ENCODE measurements at places on chromosomes 4 and X.
A peak's percentile ranks its signal among the peaks of the same experiment; 100 is the strongest.

DNA sequence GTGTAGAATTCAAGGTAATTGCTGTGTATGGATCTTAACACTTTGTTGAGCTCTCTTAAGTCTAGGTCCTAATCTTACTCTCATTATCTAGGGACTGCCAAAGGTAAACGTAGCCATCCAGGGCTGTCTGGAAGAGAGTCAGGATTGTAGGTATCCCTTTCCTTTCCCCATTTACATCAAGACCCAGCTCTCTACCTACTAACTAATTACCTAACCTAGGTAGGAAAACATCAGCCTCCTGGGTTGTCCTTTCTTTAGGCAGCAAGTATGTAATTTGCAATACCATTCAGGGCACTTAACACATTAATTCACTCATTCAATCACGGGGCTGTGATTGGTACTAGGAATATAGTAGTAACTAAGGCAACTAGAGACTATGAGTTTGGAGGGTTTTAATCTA, 15.2 kb upstream of the CPEB2 start:
- no peak for DNase-seq

DNA sequence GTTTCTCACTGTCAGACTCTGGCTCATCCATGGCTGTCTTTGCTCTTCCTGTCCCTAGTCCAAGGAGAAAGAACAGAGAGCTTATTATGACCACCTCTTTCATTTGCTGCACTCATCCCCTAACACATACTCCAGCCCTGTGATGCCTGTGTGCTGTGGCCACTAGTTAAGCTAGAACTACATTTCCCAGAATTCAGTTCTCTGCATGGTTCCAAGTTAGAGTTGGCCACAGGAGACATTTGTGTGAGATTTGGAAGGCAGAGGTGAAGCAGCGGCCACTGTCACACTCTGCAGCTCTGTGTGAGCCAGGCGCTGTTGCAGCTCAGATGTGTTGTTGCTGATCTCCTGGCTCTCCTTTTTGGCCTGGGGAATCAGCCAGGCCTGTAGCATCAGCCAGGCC, 188.2 kb upstream of the ATP6AP2 start:
- no peak for DNase-seq

DNA sequence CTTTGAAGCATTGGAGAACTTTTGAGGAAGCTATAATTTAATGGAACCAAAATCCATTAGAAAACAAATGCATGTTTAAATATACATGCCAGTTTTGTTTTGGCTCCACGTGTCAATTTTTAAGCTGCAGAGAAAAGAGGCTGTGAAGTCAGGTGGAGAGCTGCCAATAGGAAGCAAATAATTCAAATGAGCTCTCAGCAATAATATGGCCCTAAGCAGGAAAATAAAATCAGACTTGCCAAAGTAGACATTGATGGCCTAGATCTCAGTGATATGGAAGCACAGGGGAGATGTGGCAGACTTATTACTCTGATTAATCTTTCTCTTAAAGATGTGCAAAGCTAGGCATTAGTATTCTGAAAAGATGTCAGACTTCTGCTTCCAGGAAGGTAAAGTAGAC, 769.8 kb upstream of the NDST4 start:
- DNase-seq, result no peak

- no peak for DNase-seq
These were observed 56.2 kb upstream of the CCDC160 start for GRCh38 chrX:134180601-134181274.

- peak; percentile 65 for DNase-seq
These were observed 59.2 kb downstream of the SLC7A11 start for GRCh38 chr4:138182838-138183426.

GRCh38 chrX:109533631-109534030, 3.0 kb upstream of the NXT2 start:
- no peak for DNase-seq

- no peak for DNase-seq
These were observed 124.2 kb downstream of the ARHGAP6 start for GRCh38 chrX:11541510-11541909.

GRCh38 chr4:85701861-85702321, 226.9 kb downstream of the ARHGAP24 start:
- no peak for DNase-seq

- no peak for DNase-seq
These were observed 138.0 kb downstream of the RBMX2 start for GRCh38 chrX:130539721-130540321.

- DNase-seq, result no peak
These were observed 27.5 kb upstream of the DOCK11 start for GRCh38 chrX:118468122-118468521.

- DNase-seq, result no peak
These were observed 31.6 kb downstream of the ETDC start for GRCh38 chrX:135340831-135341230.

DNA sequence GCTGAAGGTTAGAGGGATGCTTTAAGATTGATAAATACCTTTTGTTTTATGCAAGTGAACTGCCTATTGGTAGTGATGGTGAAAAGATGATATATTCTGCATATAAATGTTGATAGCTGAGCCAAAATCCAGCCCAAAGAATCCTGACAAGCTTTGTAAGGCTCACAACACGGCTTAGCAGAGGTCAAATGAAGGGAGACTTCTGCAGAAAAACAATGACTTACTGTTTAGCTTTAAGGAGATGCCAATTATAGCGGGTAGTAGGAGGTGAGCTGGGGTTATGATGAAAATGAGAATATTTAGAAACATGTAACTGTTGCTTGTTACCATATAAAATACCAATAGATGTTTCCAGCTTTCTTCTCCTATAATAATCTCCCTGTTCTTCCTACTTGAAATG, 97.1 kb downstream of the AFF1 start:
- DNase-seq, result no peak

DNA sequence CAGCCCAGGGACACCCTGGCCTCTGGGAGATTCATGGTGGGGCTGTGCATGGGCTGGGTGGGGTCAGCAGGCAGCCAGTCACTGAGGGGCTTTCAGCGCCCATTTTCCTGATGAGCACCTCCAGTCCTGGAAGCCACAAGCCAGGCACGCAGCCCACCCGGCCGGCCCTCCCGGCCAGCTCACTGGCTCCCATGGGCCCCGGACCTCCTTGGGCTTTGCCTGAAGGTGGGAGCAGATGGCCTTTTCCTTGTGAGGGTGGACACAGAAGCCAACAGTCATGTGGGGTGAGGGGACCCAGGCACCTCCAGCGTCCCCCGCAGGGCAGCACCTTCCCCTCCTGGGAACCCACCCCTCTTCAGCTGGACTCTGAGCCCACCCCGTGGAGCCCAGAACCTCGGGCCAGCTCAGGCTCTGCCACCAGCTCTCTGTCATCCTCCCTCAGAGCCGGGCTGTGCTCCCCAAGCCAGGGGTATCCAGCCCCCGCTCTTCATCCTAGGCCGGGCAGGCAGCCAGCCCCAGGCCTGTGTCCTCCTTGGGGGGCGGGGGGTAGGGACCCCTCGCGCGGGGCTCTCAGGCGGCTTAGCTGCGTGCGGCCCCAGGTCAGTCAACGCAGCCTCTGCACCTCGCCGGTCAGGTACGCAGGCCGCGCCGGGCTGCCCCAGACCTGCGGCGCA, 798 bp upstream of the FGFR3 start:
- no peak for DNase-seq

- no peak for DNase-seq
These were observed 22.4 kb upstream of the HPSE start for GRCh38 chr4:83356899-83357661.

GRCh38 chr4:26151615-26152014, 169.2 kb upstream of the RBPJ start:
- DNase-seq, result no peak

GRCh38 chrX:13258052-13258444, 61.8 kb downstream of the ATXN3L start:
- DNase-seq, result no peak

DNA sequence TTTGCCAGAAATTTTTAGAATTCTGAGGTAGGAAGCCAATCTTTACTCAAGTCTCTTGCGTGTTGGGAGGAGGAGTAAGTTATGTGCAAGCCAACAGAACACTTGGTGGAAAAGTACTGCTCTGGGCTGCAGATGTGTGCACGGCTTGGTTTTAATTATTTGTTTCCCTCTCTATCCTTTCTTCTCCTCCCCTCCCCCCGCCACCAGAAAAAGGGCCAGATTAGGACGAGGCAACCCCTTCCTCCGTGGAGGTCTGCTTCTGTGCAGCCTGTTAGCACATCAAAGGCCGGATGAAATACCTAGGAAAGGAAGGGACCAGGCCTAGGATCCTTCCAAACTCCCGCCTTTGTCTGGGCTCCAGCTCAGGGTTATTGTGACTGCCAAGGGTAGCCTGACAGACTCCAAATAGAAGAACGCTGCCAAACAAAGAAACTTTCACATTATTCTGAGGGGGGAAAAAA, 1.0 kb upstream of the PGRMC1 start:
- DNase-seq, result no peak

GRCh38 chr4:1856943-1857699, 1.2 kb upstream of the LETM1 start:
- no peak for DNase-seq

- peak; percentile 56 for DNase-seq
These were observed 11.4 kb upstream of the TADA2B start for GRCh38 chr4:7031558-7032449.

DNA sequence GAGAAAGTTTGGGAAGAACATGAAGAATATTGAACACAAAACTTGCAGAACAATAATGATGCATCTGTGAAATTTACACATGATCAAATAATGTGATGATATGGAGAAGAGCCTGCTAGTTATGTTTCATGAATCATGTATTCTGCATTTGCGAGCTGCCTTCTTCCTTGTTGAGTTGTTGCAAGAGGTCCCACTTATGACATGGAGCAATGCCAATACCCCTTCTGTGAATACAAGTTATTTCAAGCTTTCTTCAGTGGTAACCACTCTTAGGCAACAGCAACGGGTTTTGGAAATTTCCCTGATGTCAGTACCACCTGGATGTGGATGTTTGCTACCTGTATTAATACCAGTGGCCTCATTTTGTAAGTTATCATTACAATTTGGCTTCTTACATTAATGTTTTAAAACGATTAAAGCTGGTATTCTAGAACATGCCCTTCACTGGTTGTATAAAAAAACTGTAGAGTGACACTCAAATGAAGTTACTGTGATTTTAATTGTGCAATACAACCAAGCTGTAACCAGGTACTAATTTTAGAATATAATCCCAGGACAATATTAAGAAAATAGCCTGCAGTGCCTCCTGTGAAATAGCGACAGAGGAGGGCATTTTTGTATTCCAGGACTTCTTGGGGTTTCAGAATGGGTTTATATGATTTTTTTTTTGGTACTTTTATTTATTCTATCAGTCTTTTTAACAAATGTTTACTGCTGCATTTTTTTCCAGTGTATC, 25.3 kb downstream of the IQCM start:
- no peak for DNase-seq

- DNase-seq, result no peak
These were observed 55.6 kb upstream of the EXOC1L start for GRCh38 chr4:55763996-55764395.

GRCh38 chr4:89222170-89222569, 85.4 kb downstream of the GPRIN3 start:
- no peak for DNase-seq

DNA sequence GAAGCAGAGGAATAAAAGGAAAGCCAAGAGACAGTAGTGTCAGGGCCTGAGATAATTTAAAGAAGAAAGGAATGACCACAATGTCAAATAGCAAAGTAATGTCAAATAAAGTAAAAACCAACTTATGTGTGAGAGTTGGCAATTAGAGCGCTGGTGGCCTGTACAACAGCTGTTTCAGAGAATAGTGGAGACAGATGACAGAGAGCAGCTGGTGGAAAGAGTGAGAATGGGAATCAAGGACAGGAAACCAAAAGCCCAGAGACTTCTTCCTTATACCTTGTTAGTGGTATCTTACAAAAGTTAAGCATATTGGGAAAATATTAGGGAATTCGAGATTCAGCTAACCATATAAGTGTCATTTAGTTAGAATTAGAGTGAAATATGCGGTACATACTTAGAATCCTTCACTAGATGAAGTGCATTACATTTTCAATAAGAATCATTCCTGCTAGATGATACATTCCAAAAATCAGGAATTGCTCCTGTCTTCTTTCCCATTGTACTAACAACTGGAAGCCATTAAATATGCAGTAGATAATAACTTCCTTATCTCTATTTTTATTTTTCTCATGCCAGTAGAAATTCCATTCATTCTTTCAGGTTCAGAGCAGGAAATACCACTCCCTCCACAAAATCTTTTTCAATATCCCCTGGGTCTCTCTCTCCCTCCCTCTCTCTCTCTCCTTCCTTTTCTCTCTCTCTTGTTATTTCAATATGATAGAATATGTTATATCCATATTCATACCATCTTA, 525.4 kb downstream of the CENPC start:
- DNase-seq, result peak; percentile 15

DNA sequence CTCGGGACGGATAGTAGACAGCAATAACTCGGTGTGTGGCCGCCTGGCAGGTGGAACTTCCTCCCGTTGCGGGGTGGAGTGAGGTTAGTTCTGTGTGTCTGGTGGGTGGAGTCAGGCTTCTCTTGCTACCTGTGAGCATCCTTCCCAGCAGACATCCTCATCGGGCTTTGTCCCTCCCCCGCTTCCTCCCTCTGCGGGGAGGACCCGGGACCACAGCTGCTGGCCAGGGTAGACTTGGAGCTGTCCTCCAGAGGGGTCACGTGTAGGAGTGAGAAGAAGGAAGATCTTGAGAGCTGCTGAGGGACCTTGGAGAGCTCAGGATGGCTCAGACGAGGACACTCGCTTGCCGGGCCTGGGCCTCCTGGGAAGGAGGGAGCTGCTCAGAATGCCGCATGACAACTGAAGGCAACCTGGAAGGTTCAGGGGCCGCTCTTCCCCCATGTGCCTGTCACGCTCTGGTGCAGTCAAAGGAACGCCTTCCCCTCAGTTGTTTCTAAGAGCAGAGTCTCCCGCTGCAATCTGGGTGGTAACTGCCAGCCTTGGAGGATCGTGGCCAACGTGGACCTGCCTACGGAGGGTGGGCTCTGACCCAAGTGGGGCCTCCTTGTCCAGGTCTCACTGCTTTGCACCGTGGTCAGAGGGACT, 5.7 kb upstream of the MSANTD1 start:
- peak; percentile 37 for DNase-seq

DNA sequence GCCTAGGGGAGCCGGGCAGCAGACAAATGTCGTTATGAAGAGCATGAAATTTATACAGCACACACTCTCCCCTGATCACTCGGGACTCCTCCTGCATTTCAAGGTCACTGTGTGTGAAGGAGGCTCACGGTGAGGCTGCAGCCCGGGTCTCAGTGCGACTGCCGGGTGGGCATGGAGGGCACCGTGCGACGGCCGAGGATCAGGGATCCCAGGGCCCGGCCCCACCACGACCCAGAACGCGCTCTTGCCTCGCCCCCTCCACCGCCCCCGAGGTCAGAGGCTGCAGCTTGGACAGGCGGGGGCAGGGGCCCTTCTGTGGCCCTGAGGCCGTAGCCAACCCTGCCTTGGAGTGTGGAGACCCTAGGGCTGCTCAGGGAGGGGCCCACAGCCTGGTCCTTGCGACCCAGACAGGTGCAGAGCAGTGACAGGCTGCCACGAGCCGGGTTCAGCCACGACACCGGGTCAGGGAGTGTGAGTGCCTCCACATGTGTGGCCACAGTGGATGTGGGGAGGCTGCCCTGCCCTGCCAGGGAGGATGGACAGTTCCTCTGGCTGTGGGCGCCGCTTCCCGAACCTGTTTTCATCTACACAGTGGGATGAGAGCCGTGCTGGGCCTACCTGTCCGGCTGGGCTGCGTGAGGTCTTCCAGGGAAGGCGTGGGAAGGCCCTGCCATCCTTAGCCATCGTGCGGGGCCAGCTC, 89.3 kb upstream of the NKX1-1 start:
- DNase-seq, result no peak

Measured in renal pelvis (tissue), 12 donors.